ENCODE measurements at places on chromosomes 5 and 9.

GRCh38 chr5:74173241-74173640 is 467.3 kb downstream of the ENC1 start:
- no peak for DNase-seq

DNA sequence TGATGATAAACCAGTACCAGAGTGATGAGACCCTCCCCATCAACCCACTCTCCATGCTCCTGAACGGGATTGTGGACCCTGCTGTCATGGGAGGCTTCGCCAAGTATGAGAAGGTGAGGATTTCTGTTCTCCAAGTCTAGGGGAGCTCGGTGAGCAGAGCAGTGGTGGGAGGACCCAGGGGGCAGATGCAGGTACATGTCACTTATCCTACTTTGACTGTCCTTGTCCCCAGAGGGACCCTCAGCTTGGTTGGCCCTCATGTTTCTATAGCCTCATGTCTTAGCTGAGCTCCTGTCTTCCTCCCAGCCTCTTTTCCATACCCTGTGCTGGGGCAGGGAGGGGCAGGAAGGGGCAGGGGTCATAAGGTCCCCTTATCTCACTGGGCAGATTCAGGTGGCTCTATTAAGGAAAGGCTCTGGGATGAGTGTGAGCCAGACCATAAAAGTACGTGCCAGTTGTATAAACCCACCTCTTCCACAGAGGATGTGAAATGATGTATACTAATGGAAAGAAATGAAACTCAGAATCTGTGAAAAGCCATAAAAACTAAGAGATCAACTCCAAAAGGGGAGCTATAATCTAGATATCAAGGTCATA is 38.0 kb upstream of the FOXI1 start:
- DNase-seq, result no peak

DNA sequence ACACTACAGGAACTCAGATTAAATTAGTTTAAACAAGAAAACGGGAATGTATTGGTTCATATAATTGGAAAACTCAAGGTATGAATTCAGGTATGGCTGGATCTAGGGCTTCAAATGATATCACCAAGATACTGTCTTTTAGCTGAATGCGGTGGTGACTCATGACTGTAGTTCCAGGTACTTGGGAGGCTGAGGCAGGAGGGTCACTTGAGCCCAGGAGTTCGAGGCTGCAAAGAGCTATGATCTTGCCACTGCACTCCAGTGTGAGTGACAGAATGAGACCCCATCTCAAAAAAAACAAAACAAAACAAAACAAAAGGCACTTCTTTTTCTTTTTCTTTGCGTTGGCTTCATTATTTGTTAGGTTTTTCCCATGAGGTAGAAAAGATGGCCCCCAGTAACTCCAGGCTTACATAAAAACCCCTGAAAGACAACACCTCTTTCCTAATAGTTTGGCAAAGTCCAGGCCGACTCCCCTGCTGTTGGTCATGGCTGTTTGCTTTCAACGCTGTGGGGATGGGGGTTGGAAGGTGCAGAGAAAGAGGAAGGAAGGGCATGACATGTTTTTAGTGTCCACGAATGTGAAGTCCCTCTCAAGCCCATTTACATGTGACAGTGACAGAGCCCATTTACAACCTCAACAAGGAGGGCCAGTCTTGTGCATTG is 39.8 kb upstream of the CRB2 start:
- DNase-seq, result no peak

GRCh38 chr5:134515801-134516200 is 9.7 kb upstream of the JADE2 start:
- DNase-seq, result no peak

DNA sequence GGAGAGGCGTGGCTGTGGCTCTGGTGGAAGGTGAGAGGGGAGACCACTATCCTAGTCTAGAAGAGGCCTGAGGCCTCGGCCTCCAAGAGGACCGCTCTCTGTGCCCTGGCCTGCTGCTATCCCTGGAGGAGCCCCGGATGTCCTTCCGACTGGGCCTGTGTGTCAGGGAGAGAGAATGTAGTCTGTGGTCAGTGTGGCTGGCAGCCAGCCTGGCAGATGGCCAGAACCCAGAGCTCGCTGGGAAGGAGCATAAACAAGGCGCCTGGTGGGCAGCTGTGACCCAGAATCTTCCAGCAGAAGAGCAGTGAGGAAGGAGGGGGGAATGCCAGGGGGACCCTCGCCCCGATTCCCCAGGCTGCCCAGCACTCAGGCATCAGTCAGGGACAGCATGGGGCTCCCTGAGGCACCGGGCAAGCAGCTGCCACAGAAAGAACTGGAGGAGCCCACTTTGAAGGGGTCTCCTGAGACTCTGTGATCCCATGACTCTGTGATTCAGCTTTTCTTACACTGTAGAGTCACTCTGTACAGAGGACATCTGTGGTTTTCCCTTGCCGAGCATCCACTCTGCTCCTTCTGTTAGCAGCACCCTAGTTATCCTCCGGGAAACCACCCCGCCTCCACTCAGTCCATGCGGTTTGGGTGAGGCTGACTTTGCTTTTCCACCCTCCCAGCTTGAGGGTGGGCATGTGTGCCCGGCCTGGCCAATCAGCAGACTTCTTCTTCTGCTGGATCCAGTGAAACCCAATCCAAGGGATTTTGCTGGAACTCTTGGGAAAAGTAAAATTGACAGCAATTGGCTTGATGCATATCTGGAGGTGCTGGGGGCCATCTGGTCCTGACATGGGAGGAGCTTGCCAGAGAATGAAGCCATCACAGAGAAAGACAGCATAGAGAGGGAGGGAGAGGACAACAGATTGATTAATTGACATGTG is 46.2 kb upstream of the PWWP2A start:
- no peak for DNase-seq

GRCh38 chr5:105238561-105238960 is 1676.0 kb upstream of the NUDT12 start:
- no peak for DNase-seq

DNA sequence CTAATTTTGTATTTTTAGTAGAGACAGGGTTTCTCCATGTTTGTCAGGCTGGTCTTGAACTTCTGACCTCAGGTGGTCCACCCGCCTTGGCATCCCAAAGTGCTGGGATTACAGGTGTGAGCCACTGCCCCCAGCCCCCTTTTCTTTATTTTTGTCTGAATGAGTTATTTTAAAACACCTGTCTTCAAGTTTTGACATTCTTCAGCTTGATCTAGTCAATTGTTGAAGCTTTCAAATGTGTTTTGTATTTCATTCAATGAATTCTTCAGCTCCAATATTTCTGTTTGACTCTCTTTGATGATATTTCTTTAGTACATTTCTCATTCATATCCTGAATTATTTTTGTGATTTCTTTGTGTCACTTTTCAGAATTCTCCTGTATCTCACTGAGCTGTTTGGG is 486.2 kb downstream of the DMAC1 start:
- DNase-seq, result no peak

DNA sequence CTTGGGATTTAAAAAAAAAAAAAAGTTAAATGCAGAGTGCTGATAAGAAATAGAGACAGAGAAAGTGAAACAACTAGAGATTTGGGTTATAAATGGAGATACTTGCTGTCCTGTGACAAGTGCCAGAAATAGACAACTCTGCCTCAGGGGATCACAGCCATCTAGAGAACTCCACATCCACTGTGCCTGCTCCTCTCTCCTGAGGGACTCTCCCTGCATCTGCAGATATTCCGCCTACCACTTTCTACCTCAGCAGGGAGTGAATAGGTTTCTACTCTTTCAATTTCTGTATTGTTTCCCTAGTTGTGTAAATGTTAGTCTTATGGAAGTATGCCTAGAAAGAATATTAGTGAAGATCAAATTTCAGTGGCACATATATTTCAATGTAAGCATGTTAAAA is 307.2 kb downstream of the HTR1A start:
- no peak for DNase-seq

- no peak for DNase-seq
Measured at GRCh38 chr5:65796751-65797316, 74.8 kb downstream of the NLN start.

DNA sequence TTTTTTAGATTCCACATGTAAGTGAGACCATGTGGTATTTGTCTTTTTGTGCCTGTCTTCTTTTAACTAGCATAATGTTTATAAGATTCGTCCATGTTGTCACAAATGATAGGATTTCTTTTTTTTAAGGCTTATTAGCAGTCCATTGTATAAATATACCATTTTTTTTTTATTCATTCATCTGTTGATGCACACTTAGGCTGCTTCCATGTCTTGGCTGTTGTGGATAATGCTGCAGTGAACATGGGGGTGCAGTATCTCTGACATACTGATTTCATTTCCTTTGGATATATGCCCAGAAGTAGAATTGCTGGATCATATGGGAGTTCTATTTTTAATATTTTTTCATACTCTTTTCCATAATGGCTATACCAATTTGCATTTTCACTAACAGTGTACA is 48.7 kb downstream of the KIAA1958 start:
- DNase-seq, result no peak

- no peak for DNase-seq
Measured at GRCh38 chr5:178221282-178221681, 11.3 kb downstream of the PHYKPL start.

DNA sequence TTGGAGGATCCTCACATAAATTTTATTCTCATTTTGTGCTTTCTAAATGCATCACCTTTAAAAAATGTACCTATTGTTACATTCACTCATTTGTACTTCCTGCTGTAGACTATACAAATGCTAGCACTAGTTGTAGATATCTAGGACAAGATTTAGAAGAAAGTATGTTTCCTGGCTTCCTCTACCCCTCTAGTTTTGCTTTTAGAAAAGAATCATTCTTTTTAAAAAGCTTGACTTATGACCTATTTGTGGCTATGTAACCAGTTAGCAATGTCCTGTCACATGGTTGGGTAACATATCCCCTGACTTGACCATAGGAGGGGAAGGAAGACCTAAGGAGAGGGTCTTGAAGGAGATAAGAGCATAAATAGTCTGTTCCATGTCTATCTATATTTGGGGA is 13.3 kb downstream of the CAMK4 start:
- no peak for DNase-seq

DNA sequence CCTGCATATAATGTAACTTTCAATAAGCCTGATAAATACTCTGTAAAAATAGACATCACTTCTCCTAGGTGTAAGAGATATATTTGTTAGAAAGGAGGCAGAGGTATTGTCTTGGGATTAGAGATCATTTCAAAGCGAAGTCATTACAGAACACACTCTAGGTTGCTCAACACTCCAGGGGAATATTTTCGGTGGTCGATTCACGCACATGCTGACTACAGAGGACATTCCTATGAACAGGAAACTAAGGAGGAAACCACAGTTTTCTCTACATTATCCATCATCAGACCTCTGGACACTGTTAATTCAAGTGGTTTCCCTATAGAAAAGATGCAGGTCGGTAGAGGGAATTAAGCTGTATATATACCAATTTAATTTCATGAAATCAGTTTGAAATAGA is 370.0 kb downstream of the NDUFS4 start:
- no peak for DNase-seq

- no peak for DNase-seq
Measured at GRCh38 chr5:19488786-19489185, 499.2 kb downstream of the CDH18 start.

- no peak for DNase-seq
Measured at GRCh38 chr5:18483451-18483850, 849.2 kb downstream of the TAF11L14 start.

DNA sequence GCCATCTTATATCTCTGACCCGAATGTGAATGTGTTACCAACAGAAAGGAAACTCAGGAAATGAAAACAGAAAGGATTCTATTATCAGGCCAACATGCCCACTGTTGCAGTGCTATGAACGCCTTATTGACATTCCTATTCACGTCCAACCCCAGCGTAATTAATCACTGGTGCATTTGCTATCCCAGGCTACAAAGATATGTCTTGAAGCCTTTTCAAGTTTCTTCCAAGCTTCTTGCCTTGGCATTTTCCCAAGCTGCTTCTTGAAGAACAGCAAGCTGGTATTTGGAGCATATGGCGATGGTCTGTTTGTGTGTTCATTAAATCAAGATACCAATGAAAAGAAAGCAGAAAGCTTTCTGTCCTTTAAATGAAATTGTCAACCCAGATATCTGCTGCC is 579.2 kb upstream of the ZNF462 start:
- no peak for DNase-seq

DNA sequence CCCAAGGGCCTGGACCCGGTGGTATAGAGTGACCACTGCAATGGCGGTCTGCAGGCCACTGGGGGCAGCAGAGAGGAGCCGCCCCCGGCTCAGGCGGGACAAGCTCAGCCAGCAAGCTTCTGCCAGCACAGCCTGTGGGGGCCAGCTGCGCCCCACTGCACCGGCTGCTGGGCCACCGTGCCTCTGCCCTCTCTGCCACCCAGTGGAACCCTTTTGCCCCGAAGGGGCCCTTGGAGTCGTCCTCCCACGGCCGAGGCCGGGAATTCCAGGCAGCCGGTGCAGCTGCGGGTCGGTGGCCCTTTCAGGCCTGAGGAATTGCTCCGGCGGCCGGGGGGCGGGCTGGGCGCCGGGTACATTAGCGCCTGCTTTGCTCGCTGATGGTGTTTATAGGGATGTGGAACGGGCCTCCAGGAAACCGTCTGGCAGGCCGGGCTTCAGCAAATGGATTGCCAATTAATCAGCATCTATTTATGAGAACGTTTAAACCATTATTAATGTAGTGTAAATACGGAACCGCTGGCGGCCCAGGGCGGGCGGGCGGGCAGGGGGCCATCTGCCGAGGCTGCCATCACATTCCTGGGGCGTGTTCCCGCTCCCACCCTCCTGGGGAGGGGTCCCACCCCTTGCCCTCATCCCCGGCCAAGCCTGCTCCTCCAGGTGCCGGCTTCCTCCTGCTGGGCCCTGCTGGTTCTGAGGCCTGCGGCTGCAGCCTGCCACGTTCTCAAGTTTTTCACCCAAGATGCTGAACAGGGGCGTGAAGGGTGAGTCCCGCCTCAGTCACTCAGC is 127.4 kb downstream of the BARX1 start:
- DNase-seq, result no peak

DNA sequence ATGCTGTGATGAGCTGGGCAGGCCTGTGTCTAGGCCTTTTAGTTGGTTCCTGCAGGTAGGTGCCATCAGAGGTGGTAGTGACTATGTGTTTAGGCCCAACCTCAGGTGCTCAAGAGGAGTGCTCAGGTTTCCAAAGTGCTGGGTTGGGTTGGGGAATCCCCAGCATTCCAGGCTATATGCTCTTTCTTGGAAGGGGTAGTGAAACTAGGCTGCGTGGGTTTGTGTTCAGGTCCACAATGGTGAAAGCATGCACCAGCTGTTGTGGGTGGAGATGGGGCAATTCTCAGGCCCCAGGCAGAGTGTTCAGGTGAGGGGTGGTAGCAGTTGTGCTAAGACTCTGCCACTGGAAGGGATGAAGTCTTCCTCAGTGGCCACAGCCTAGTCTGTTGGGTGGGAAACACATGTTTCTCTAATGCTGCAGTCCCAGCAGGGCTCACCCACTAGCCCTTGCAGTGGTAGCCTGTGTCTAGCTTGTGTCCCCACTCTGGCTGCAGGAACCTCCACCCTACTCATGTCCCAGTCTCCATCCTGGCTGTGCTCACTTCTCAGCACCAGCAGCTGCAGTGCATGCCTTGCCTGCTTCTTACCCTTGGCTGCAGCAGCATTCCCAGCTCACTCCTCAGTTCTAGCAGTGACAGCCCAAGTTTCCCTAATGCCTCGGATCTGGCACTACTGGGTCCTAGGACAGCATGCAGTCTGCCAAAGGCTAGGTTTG is 78.9 kb downstream of the FAM170A start:
- no peak for DNase-seq
